Psoas muscle (tissue), 8 donors: ENCODE measurements at places on chromosomes 5 and 9. TPM values are rescaled to one million over a fixed set of nuclear protein-coding genes. Genes with fewer than 3 reads are reported as not detected.

RAB24 gene
- total RNA-seq: 14.9 TPM

TCF7 gene
- total RNA-seq: 2.0 TPM

ENTPD8 gene
- not detected for total RNA-seq

MYORG gene
- 16.3 TPM for total RNA-seq

TAF1L gene
- not detected for total RNA-seq

CARTPT gene
- not detected for total RNA-seq
